Nucleus accumbens (tissue), 56 donors: ENCODE measurements at places on chromosomes 4 and X.

DNA sequence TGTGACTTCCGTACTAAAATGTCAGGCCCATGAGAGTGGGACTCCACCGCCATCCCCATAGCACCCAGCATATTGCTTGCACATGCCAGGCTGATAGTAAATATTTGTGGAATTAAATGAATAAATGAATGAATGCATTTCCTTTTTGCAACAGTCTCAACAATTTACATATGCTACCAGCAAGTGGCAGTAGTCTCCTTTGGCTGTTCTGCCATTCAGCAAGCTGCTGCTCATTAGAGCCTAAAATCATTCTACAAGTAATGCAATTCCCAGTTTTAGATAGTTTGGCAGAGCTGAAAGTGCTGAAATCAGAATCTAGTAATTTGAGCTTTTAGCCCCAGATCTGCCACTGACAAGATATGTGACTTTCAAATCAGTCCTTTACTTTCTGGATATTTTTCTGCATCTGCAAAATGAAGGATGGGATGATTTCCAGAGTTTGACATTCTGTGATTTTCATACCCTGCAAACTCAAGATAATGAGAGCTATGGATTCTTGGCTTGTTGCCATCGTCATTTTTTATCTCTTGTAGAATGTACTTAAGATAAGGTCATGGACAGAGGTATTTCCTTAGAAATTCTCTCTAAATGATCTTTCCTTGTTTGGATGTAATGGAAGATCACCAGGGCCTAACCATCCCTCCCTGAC, 35.7 kb upstream of the INTS6L start:
- DNase-seq: no peak

DNA sequence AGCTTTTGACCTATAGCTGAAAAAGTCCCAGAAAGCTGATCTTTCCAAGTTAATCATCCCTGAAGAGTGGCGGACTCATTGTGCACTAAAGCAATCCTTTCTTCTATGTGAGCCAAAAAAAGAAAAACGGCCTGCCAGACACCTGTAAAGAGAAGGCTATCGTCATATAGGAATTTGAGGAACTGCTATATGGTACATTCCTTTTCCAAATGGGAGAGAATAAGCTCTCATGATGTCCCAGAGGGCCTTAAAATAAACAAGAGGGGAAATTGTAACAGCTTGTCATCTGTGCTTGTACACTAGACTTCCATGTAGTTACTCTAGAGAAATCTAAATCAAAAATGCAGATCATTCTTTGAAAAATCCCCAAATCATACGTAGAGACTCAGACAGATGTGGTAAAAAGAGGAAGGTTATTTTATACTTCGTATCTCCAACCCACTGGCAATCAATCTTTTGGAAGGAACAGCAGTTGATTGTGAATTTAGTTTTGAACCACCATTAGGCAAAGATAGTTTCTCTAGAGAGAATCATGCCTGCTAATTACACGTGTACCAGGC, 26.1 kb downstream of the GPR174 start:
- no peak for DNase-seq

GRCh38 chr4:6372649-6373525, 99.5 kb downstream of the PPP2R2C start:
- DNase-seq: no peak

DNA sequence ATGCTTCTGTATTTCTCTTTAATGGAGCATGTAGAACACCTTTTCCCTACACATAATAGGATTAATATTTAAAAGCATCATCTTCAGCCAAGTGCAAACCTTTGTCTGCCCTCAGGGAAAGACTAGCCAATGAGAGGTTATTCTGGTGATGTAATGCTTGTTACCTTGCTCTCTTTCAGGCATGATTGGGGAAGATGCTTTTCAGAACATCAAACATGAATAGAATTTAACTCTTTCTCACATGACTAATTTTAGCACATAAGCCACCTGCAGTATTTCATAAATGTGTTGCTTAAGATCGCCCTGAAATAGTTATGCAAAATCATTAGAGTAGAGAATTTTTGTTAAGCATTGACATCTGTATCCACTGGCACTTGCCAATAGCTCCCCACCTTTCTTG, 10.7 kb upstream of the EPGN start:
- no peak for DNase-seq

- DNase-seq: no peak
These were observed 302.7 kb downstream of the GPM6A start for GRCh38 chr4:175509320-175509719.

DNA sequence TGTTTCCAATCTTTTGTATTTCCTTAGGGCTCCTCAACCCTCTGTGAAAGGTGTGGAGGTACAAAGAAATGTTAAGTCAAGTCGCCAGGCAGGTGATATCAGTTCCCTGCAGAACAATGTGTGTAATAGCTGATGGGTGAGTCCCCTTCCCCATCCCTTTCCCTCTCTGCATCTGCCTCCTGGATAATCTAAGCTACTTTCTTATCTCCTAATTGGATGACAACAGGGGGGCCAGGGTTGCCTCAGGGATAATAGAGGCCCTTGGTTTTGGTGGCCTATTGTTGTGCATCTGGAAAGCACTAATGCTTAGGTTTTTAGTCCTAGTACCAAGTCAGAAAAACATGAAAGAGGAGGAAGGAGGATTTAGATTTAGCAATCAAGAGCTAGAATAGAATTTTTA, 29.1 kb downstream of the MAGED1 start:
- no peak for DNase-seq

DNA sequence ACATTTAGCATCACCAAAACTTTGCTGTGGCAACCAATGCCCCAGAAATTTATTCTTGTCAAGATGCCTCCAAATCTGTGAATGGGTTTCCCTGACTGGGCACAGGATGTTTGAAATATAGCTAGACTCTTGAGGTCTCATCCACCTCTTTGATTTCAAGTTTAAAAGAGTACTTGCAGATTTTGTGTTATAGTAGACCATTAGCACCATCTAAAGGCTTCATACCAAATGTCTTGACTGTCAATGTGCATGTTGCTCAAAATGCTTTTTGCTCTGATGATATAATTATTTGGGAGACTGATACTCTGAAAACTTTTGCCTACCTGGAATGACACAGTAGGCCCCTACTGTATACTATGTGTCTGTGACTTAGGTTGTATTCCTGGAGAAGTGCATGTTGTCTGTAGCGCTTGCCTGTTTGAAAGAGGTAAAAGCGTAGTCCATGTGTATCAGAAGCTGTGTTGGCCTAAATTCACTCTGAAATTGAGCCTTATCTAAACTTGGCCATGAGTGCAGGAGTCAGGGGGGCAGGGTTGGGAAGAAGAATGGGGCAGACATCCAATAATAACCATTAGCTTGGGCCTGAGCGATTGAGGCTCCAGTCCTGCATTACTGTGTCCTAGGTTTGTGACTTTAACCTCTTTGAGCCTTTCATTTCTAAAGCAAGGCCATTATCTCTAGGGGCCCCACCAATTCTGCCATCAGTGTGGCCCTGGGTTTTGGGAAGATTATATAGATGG, 33.8 kb downstream of the NDP start:
- DNase-seq: no peak

DNA sequence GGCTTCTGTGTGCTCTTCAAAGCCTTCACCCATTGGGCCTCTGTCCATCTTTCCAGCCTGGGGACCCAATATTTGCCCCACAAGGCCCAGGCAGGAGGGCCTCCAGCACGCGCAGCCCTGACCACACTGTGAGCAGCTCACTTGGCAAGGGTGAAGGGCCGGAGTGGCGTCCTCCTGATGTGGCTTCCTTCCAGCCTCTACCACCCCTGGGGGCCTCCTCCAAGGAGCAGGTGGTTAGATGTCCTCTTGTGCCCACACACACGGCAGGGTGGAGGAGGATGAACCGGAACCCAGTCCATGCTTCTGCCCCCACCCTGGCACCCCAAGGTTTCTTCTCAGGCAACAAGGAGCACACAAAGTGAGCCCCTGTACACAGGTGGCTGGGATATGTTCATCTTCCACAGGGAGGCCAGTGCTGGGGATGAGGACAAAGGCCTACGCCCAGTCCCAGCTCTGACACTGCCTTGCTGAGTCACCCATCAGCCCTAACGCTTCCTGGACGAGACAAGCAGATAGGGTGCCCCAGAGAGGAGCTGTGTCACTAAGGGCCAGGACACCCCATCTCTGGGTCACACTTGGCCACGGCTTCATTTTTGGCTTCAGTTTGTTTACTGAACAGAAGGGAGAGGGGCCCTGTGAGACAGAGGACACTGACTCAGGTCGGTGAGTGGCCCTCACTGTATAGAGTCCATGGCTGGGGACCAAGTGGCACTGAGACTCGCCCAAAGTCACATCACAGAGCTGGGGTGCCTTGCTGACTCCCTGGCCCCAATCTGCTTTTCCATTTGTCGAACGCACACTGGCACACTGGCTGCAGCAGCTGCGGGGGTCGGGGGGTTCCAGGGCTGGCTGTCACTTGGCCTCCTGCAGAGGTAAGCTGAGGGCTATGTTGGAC, 1.9 kb downstream of the UBL4A start:
- DNase-seq: no peak

- no peak for DNase-seq
These were observed 1535.4 kb upstream of the ADGRL3 start for GRCh38 chr4:59664771-59665170.

DNA sequence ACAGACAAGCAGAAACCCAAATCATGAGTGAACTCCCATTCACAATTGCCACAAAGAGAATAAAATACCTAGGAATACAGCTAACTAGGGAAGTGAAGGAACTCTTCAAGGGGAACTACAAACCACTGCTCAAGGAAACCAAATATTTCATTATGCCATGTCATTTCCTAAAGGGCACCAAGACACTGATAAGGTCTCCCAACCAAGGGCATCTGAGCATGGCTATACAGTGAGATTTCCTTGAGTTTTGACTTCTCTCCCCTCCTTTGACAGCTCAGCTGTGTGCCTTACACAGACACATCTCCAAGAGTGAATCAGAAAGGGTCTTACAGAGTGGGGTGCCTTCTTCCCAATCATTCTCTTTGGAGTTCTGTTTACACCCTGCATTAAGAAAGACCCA, 40.4 kb downstream of the PCDH7 start:
- DNase-seq: no peak

- DNase-seq: peak; percentile 55
These were observed 2.1 kb upstream of the TMEM165 start for GRCh38 chr4:55393461-55394320.

- no peak for DNase-seq
These were observed 24.9 kb downstream of the APLN start for GRCh38 chrX:129629837-129630236.

- DNase-seq: no peak
These were observed 20.5 kb downstream of the AKAP4 start for GRCh38 chrX:50180073-50180940.

DNA sequence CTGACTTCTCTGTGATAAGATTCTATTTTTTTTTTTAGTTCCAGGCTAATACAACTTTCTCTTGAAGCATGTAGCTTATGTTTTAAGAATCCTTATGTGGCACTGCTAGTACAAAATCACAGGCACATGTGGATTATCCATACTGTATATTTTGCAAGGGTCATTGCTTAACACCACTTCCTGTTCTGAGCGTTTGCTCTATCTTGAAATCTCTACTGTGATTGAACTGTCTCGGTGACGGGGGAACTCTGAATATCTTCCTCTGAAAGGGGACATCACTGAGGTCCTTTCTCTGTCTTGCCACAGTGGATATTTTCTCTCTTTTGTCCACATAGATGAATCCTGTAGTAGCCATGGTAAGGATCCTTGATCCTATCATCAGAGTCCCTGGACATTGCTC, 2.1 kb upstream of the WFS1 start:
- no peak for DNase-seq

DNA sequence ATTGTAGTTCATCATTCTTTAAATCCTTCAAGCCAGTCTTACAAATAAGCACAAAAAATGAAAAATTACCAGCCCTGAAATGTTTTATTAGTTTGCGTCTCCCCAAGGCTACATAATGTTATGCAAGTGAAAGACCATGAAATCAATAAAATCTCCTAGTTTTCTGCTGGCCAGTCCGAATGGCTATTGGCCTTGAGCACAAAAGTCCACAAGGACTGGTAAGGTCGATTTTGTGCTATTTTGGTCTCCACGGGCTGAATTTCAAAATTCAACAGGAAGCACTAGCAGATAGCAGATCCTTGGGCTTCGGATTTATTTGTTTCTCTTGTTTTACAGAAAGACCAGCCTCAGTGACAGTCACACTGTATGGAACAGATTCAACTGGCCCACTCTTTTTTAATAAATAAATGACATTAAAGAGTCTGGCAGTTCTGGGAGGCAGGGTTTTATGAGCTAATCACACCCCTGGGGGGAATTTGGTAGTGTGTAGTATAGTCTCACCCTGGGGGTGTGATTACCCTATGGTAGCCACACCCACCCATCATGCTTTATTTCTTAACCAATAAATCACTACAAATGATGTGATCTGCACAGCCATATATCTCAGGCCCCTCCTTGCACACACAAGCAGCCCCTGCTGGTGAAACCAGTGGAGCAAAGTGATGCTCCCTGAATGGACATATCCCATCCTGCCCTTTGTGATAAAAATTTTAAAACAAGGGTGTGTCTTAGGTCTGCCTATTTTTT, 51.1 kb upstream of the TMEM33 start:
- no peak for DNase-seq

DNA sequence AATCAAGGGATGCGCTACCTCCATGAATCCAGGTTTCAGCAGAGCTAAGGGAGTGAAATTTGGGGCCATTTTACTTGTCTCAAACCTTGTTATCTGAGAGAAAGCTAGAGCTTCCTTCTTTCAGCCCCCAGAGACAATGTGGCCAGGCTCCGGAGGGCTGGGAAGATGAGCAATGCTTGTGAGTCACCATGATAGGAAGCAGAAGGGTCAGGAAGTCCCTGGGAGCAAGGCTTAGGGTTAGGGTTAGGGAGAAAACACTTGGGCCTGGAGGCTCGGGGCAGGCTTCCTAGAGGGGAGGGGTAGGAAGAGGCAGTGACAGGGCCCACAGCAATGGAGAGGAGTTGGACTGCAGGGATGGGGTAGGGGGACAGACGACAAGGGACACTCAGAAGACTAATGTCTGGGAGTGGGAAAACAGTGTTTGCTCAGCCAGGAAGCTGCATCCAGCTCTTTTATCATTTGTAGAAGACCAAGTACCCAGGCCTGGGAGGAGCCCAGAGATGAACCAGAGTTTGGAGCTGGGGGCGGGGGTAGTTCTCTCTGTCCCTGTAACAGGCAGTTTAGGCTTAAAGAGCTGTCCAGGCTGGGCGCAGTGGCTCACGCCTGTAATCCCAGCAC, 16.4 kb upstream of the PORCN start:
- DNase-seq: no peak

- DNase-seq: no peak
These were observed 19.6 kb downstream of the MGST2 start for GRCh38 chr4:139685180-139685579.

DNA sequence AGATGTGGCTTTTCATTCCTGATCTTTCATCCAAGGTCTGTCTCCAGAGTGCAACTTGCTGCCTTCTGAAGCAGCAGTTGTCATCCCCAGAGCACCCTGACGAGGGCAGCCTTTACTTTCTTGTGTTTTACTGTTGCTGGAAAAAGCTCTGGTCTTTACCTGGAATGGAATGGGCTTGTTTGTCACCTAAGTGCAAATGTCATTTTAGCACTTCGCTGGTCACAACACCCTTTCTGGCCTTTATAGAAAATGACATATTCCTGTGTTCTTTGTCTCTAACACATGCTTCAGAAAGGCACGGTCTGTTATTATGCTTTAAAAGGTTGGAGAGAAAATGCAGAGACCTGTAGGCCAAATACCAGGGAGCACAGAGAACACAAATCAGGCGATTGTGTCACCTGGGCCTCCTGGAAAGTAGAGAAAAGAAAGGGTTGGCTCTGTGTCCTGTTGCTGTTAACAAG, 332.7 kb upstream of the IGFBP7 start:
- DNase-seq: no peak
